Erythroblast (primary cell): ENCODE measurements at places on chromosomes 3 and 15.

GRCh38 chr3:139519998-139520737 is 19.4 kb downstream of the RBP1 start:
- peak; percentile 64 for DNase-seq

- DNase-seq = no peak
Observed at GRCh38 chr3:145175626-145176025, 985.4 kb downstream of the PLOD2 start.

- DNase-seq = no peak
Observed at GRCh38 chr15:68684476-68684875, 105.7 kb downstream of the CORO2B start.

GRCh38 chr3:20405744-20406143 is 219.7 kb upstream of the SGO1 start:
- DNase-seq = no peak

GRCh38 chr15:29913528-29914135 is 91.4 kb upstream of the TJP1 start:
- no peak for DNase-seq

- no peak for DNase-seq
Observed at GRCh38 chr15:87490666-87491065, 765.9 kb downstream of the NTRK3 start.

- no peak for DNase-seq
Observed at GRCh38 chr15:69782809-69783208, 314.9 kb downstream of the TLE3 start.

DNA sequence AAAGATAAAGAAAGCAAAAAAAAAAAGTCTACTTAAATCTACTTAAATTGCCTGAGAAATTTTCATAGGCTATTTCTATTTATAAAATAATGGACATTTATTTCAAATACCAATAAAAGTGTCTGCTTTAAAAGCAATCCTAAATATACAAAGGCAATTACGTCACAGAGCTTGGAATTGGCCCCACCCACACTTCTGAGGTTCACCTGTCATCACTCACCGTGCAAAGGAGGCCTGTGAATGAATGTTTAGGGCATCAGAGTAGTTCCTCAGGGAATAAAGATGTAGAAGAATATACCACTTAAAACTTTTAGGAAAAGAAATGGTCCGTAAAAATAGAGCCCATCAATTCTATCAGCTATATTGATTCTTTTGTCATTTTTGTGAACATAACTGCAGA is 621.8 kb downstream of the ROBO1 start:
- no peak for DNase-seq

GRCh38 chr15:40048211-40048792 is 9.3 kb upstream of the SRP14 start:
- no peak for DNase-seq

GRCh38 chr15:29589416-29589815 is 232.9 kb downstream of the TJP1 start:
- no peak for DNase-seq

DNA sequence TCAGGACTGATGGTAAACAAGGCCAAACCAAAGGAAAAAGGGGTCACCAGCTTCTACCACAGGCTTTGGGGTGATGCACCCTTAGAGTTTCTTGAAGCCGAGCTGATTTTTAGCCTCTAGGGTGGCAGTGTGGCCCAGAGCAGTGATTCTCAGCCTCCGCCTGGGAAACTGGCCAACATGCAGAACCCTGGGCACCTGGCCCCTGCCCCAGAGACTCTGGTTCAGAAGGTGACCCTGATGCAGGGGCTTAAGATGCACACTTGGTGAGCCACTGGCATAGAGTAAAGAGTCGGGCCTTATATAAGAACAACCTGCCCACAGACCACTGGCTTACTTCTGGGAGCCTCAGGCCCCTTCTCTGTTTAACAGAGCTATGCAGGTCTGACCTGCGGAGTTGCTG is 44.5 kb downstream of the SYNM start:
- DNase-seq = no peak

DNA sequence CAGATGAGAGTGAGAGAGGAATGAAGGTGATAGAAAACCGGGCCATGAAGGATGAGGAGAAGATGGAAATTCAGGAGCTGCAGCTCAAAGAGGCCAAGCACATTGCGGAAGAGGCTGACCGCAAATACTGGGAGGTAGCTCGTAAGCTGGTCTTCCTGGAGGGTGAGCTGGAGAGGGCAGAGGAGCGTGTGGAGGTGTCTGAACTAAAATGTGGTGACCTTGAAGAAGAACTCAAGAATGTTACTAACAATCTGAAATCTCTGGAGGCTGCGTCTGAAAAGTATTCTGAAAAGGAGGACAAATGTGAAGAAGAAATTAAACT is 88.9 kb downstream of the EOMES start:
- DNase-seq = peak; percentile 14

GRCh38 chr3:44501971-44502370 is 24.5 kb upstream of the ZNF445 start:
- no peak for DNase-seq

GRCh38 chr3:11553436-11554235 is 90.1 kb downstream of the VGLL4 start:
- no peak for DNase-seq

GRCh38 chr3:139292711-139293664 is 50.8 kb upstream of the MRPS22 start:
- DNase-seq = no peak

GRCh38 chr15:45611305-45611704 is 23.5 kb upstream of the SQOR start:
- peak; percentile 10 for DNase-seq

DNA sequence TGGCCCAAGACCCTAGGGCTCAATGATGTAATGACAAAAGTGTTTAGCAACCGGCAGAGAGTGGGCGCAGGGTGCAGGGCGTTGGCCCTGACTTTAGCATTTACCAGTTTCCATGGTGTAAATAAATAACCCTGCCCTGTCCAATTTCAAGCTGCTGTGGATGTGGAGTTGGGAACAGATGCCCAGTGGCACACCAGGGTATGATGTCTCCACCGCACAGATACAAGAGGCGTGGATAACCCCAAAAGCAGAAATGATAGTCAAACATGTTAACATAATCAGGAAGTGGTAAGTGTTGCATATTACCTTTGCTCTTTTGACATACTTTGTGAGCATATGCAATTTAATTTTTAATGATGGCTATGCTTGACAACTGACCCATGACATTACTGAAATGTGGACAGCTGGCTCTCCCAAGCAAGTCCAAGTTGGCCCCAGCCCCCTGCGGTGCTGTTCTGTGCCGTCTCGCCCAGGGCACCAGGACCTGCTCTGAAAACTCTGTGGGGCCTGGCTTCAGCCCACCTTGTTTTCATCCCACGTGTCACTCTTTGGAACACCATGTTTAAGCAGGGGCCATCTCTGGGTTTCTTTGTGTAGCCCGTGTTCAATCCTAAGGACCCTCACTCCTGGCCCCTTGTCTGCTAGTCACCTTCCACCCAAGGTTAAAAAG is 10.8 kb upstream of the ANPEP start:
- no peak for DNase-seq

- DNase-seq = no peak
Observed at GRCh38 chr3:139836698-139837464, 98.1 kb upstream of the CLSTN2 start.

GRCh38 chr3:148778926-148779325 is 48.7 kb upstream of the CPB1 start:
- no peak for DNase-seq

GRCh38 chr3:34216711-34217335 is 418.4 kb downstream of the PDCD6IP start:
- DNase-seq = no peak

DNA sequence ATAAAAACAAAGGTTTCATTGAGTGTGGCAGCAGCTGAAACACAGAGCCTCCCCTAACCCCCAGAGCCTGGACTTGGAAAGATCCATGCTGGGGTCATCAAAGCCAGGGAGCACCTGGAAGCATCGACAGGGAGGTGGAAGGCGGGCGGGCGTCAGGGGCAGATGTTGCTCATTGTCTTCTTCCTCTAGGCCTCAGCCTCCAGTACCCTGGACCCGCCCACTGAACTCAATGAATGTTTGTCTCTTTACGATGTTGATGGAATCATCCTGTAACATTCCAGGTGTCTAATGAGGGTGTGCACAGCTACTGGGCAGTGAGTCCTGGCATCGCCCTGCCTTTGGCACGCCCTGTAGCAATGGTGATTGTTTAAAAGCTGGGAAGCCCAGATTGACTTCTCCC is 9.8 kb downstream of the GP5 start:
- no peak for DNase-seq

GRCh38 chr15:50355619-50355905 is 564 bp upstream of the GABPB1 start:
- DNase-seq = no peak

DNA sequence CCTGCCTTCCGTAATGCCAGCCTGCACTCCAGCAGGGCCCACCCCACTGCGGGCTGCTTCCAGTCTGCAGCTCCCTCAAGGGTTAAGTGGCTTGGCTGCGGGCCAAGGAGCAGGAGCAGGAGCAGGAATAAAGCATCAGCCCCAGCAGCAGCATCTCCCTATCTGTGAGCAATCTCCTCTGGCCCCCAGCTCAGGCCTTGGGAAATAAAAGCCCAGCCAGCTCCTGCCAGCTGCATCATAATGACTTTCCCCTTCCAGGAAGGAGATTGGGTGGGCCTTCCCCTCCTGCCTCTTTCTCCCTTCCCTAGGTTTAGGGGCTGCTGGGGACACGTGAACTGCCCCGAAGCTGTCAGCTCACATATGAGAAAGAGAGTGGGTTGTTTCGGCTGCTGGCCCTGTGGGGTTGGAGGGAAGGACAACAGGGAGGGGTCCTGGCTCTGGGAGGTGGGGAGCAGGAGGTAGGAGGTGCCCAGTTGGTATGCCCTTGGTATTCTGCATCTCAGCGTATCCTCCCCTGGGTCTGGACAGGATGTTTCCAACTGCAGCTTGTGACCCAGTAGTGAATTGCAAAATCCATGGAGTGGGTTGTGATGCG is 34.6 kb upstream of the FGD5 start:
- no peak for DNase-seq

DNA sequence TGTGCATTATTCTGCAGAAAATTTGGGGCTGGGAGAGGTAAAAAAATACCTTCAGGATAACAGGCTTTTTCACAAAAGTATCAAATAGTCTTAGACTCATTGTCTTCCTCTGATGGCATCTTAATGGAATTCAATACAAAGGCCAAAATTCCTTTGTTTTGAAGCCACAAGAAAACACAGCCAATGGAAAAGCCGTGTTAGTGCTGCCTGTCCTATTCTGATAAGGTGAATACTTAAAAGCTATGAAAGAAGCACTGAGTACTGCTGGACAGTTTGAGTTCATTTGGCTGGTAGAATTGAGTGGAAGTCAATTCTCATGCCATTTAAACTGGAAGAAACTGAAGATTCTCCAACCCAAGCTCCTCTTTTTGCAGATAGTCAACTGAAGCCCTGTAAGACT is 395.3 kb upstream of the TPRG1 start:
- no peak for DNase-seq

GRCh38 chr3:85360742-85361387 is 402.1 kb downstream of the CADM2 start:
- peak; percentile 4 for DNase-seq

DNA sequence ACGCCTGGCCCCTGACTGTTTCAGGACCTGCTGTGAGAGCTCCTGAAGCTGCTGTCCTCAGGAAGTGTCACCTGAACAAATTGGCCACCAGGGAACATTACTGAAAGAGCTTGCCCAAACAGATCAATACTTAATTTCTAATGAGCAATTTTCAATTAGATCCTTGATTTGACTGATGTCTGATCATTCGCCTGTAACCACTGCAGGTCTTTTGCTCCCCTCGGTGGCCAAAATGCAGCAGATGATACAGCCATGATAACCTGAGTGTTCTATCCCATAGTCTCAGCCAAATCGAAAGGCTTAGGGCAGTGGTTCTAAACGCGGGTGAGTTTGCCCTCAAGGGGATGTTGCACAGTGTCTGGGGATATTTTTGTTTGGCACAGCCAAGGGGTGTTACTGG is 57.6 kb upstream of the MEX3B start:
- no peak for DNase-seq

GRCh38 chr3:176562331-176562730 is 635.0 kb downstream of the TBL1XR1 start:
- no peak for DNase-seq

DNA sequence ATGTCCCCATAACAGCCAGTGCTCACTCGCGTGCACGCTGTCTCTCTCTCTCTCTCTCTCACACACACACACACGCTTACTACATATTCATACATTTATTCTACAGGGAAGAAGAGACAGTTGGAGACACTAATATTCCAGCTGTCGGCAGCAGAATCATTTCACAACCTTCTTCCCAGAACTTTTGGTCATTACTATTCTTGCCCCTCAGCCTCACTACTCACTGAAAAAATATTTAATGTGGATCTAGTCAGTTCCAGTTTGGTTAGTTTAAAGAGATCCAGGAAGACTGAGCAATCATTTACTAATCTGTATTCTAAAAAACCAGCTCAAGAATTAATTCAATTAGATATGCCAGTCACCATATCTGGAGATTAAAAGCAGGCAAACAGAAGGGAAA is 394.9 kb downstream of the PTPRG start:
- no peak for DNase-seq

- DNase-seq = no peak
Observed at GRCh38 chr3:52798376-52798977, 3.9 kb downstream of the ITIH3 start.

- DNase-seq = no peak
Observed at GRCh38 chr3:185460719-185461350, 38.0 kb downstream of the TMEM41A start.

GRCh38 chr3:111035902-111036301 is 35.7 kb upstream of the NECTIN3 start:
- DNase-seq = no peak

DNA sequence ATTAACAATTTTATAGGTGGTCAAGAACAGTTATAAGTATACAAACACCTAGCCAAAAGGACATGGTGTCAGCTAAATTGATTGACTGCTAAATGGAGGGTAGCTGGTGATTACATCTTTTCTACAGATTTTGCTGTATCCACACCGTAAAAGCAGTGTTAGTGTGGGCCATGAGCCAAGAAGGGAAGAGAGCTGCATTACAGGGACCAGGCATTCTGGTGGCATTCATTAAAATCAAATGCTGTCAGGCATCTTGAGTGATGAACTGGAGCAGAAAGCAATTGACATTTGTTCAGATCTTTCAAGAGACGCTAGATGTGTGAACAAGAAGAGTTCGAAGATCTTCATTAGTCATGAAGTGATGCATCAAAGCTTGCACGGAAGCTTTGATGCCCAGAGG is 177.9 kb downstream of the ARPP21 start:
- no peak for DNase-seq

GRCh38 chr3:18428036-18428435 is 2.9 kb upstream of the SATB1 start:
- no peak for DNase-seq

GRCh38 chr3:57109437-57110199 is 49.2 kb downstream of the SPATA12 start:
- no peak for DNase-seq
